Foreskin keratinocyte (primary cell): ENCODE measurements at places on chromosomes 13 and 19. TPM values are rescaled to one million over a fixed set of nuclear protein-coding genes. Genes with fewer than 3 reads are reported as not detected.
A peak's percentile ranks its signal among the peaks of the same experiment; 100 is the strongest.

GRCh38 chr19:47228937-47229675 is 1.9 kb downstream of the BBC3 start:
- DNase-seq: no peak

The KLK4 gene
- not detected in 2 replicates for polyA plus RNA-seq

- no peak for DNase-seq
Observed at GRCh38 chr13:44769686-44770085, 193.6 kb upstream of the TSC22D1 start.

GRCh38 chr19:1992759-1993260 is 22.7 kb downstream of the BTBD2 start:
- no peak for DNase-seq

DNA sequence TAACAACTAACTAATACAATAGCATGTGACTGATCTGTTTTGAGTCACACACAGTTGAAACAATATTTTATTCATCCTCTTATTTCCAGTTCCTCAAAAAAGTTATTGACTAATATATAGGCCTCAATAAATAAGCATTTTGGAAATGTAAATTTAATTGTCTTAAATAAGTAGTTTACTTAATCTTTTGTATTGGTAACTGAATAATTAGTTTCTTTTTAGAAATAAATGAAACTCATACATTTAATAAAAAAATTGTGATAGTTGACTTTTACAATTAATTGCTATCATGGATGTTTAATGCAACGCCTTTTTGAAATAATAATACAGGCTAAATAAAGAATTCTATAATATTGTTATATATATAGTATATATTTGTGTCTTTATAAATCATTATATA is 500.8 kb upstream of the PCDH20 start:
- DNase-seq: no peak

- no peak for DNase-seq
Observed at GRCh38 chr13:112977525-112977924, 8.5 kb downstream of the MCF2L start.

The COX7A1 gene
- 1.2 and 2.6 TPM in 2 replicates for polyA plus RNA-seq

The ARHGAP33 gene
- 2.6 and 2.7 TPM in 2 replicates for polyA plus RNA-seq

- no peak for DNase-seq
Observed at GRCh38 chr19:8577247-8577646, at the start of gene MYO1F. MYO1F (minus strand) TSS chr19:8577442; CDS start chr19:8577309, 133 bp downstream.

- no peak for DNase-seq
Observed at GRCh38 chr13:41387576-41387975, 69.8 kb upstream of the RGCC start.

The ZNF66 gene
- 0.28 and 0.42 TPM in 2 replicates for polyA plus RNA-seq

- no peak for DNase-seq
Observed at GRCh38 chr19:17091758-17092333, 16.3 kb downstream of the MYO9B start.

GRCh38 chr13:37277007-37277406 is 171.5 kb upstream of the CSNK1A1L start:
- DNase-seq: no peak

The PCP2 gene
- polyA plus RNA-seq: 0.29 TPM in 1 of 2 replicates, not detected in the other

DNA sequence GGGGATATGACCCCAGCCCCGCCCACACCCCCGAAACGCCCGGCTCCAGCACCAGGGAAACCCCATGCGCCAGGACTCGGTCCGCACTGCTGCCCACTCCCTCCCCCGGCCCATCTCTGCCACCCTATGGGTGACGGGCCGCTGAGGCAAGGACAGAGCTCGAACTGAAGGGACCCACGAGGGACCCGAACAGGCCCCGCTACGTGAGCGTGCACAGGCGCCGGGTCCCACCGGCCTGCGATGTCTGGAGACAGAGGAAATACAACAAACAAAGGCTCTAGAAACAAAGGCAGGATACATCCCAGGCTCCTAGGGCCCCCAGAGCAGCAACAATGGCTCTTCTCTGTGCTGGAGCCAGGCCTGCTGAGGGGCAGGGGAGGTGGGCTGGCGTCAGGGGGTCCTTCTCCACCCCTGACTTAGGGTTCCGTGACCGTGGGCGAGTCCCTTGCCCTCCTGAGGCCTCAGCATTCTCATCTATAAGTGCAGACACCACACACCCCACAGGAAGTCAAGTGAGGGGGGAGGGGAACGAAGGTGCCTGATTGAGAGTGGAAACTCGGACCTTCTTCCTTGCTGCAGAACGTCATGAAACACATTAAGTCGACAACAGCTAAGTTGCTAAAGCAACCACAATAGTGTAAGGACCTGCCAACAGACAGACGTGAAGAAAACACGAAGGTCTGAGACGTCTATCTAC is 3.1 kb downstream of the ABHD17A start:
- no peak for DNase-seq

- no peak for DNase-seq
Observed at GRCh38 chr13:21243045-21243897, 66.8 kb downstream of the MRPL57 start.

- DNase-seq: no peak
Observed at GRCh38 chr13:76917095-76917494, 30.9 kb upstream of the KCTD12 start.

DNA sequence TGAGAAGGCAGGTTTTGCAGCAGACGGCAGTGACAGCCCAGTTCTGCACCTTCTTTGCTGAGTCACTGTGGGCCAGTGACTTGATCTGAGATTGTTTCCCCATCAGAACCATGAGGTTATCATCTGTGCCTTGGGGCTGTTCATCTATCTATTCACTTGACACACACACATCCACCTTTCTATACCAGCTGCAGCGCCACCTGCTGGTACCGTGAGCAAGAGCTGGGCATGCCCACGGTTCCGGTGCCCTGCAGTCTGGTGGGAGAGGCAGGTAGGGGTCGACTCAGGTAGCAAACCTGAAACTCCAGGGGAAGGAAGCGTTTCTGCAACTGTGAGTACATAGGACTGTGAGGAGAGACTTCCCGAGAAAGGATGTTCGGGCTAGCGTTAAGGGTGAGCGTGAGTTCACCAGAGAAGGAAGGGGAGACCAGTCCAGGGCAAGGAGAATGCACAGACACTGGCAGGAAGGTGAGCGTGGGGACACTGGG is 7.5 kb upstream of the LIN7B start:
- DNase-seq: peak; percentile 76

- DNase-seq: no peak
Observed at GRCh38 chr13:62033934-62034333, 618.3 kb upstream of the PCDH20 start.

The PRR36 gene
- 0.02 and 0.03 TPM in 2 replicates for polyA plus RNA-seq

GRCh38 chr13:99619207-99619606 is 117.9 kb downstream of the TM9SF2 start:
- DNase-seq: no peak

The ZNF677 gene
- polyA plus RNA-seq: 3.0 and 3.9 TPM in 2 replicates

The GARIN5A gene
- 0.76 and 1.1 TPM in 2 replicates for polyA plus RNA-seq

- no peak for DNase-seq
Observed at GRCh38 chr13:94758436-94758960, 46.2 kb upstream of the SOX21 start.

DNA sequence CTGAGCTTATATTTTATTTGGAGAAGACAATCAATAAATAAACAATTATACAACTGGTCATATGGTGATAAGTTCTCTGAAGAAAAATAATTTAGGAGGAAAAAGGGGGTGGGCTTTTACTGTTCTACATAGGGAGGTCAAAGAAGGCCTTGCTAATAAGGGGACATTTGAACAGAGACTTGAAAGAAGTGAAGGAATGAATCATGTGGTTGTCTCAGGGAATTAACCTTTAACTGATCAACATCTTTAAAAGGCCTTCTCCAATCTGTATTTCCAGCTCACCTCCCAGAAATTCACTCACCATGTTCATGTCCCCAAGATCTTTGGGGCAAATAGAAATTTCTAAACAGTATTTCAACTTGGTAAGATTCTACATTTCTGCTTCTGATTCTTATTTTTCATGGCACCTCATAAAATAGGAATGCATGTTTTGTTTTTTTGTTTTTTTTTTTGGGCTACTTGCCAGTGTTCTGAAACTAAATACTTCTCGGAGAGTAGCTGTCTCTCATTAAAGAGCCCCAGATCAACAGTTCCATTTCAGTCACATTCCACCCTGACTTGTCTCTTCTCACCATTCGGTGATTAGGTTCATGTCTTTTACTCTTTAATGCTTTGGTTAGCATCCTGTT is 19.2 kb upstream of the LPAR6 start:
- DNase-seq: peak; percentile 17

The PCSK4 gene
- polyA plus RNA-seq: 1.0 and 1.1 TPM in 2 replicates

DNA sequence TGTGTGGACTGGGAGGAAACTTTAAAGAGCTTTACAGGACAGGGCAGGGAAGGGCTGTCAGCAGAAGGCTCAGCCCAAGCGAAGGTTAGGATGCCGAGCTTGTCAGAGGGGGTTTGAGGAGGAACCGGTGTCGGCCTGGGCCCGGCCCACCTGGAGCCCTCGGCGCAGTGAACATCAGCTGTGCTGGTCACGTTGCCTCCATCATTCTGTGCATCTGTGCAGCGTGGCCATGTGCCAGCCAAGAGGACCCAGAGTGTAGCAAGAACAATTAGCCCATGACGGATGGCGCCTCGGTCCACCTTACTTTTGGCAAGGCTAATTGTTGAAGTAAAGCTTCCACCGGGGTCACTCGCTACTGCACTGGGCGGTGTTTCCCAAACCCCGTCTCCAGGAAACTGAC is 161.4 kb downstream of the PTPRS start:
- no peak for DNase-seq

The LINGO3 gene
- polyA plus RNA-seq: not detected in 2 replicates

- no peak for DNase-seq
Observed at GRCh38 chr19:54473071-54473891, at the start of gene CDC42EP5. CDC42EP5 (minus strand) TSS chr19:54473296; CDS start chr19:54465547, 7,749 bp downstream.

The IGFL2 gene
- 0.30 and 0.81 TPM in 2 replicates for polyA plus RNA-seq

GRCh38 chr19:9487016-9487415 is 11.4 kb downstream of the ZNF560 start:
- no peak for DNase-seq

DNA sequence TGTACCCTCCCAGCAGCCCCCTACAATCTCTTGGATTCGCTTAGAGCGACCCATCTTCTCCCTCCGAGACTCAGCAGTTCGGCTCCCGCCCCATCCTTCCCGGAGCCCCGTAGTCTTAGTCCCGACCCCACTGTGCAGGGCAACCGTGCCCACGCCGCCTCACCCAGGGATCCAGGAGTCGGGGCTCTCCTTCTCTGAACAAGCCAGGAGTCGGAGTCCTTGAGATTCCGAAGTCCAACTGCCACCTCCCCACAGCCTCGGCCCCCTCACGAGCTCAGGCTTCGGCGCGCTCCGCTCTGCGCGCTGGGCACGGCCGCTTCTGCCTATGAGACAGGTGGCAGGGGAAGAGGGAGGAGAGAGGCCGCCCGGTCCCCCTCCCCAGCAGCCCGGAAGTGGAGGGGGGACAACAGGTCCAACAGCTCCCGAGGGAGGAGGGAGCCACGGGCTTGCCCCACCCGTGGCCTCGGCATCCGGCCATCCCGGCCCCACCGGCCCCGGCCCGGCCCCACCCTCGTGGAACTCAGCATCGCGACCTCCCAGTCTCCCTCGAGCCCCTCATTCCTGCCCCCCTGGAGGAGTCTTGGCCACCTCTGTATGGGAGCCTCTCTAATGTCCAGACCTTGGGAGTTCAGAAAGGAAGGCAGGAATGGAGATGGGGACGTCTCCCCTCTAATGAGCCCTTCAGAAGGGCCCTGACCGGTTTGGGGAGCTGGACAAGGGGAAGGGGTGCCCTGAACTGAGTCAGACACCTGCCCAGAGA is at the start of gene PHLDB3:
PHLDB3 (minus strand) TSS at position 321 of the 760 bp plus-strand sequence. CDS start 628 bp downstream, outside the sequence.
- no peak for DNase-seq

DNA sequence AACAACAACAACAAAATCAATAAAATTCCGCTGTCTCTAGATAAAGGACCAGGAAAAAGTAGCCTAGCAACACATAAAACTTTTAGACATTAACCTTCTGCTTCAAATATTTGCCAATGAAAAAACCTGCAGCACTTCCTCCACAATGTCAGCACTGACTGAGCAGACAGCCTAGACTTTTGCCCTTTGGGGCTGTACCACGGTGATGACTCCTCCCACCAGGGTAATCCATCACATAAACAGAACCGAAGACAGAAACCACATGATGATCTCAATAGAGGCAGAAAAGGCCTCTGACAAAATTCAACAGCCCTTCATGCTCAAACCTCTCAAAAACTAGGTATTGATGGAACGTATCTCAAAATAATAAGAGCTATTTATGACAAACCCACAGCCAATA is 30.2 kb upstream of the TRPC4 start:
- DNase-seq: no peak

- DNase-seq: no peak
Observed at GRCh38 chr13:60689571-60689970, 292.6 kb downstream of the TDRD3 start.

The HS6ST3 gene
- 0.01 TPM in 1 of 2 replicates, not detected in the other for polyA plus RNA-seq

DNA sequence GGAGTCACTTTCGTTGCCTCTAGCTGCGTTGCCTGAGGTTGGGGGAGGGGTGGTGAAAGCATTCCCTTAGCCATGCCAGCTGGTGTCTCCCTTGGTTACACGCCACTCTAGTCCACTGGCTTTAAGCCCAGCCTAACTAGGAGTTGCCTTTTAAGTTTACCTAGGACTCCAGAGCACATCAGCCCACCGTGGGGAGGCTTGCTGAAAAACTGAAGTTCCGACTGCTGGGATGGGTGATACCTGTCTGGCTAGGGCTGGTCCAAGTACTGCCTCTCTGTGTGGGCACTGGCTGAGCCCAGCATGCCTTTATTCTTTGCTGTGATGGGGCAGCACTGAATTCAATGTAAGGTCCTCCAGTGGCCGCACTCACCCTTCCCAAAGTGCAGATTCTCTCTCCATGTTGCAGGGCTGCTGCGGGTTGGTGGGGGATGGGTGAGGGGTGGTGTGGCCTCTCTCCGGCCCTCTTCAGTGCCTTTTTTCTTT is 11.8 kb upstream of the CEACAM1 start:
- DNase-seq: no peak

DNA sequence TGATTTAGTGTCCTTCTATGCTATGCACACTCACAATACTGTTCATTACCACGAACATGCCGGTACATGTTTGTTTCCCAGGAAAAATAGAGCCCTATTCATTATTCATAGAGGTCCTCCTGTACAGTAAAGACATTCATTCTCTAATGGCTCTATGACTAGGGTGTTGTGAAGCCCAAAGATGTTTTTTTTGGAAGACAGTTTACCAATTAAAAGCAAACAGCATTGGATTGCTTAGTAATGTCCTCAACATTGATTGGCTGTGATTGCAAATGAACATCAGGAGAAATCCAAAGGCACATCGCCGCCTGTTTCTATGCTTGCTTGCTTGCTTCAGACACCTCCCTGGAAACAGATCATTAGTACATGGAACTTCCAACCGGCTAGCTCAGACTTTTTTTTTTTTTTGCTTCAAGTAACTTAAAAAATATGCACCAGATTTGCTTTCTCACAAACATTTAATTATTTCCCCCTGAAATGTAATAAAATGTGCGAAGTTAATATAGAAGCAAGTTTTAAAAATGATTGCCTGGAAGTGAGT is 8.8 kb upstream of the GPC6 start:
- DNase-seq: peak; percentile 78

The ETV2 gene
- polyA plus RNA-seq: 1.7 and 2.0 TPM in 2 replicates

The CEACAM21 gene
- polyA plus RNA-seq: not detected in 2 replicates

DNA sequence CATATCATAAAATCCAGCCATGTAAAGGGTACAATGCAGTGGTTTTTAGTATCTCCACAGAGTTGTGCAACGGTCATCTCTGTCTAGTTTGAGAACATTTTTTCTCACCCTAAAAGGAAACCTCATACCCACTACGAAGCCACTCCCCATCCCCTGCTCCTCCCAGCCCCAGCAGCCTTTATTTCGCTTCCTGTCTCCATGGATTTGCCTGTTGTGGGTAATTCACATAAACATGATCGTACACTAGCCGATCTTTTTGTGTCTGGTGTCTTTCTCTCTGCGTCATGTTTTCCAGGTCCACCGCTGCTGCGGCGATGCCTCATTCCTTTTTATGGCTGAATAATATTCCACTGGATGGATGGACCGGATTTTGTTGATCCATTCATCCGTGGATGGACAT is 28.6 kb downstream of the BICRA start:
- no peak for DNase-seq

- DNase-seq: no peak
Observed at GRCh38 chr19:39304701-39305571, 8.7 kb downstream of the IFNL1 start.
